ENCODE measurements at places on chromosomes 7 and 10. TPM values are rescaled to one million over a fixed set of nuclear protein-coding genes. Genes with fewer than 3 reads are reported as not detected.

GRCh38 chr10:24010436-24010970, 198.4 kb upstream of the KIAA1217 start:
- DNase-seq: no peak

- DNase-seq: no peak
Measured at GRCh38 chr10:60276232-60276631, 113.4 kb downstream of the ANK3 start.

DNA sequence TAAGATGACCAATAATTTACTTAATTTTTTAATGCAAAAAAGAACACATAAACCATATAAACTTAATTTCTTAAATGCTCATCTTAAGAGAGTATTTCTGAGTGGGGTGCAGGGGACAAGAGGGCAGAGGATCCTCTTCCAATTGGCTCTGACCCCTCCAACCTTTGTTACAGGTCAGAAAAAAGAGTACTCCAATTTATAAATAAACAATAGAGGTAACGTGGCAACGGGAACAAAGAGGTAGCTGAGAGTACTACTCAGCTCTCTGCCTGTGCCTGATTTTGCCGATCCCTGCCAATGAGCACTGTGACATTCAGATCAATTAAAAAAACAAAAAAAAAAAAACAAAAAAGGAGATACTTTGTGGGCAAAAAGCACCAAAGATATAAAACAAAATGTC, 307.9 kb downstream of the PARD3 start:
- DNase-seq: no peak

GRCh38 chr10:22427101-22427500, 81.8 kb downstream of the SPAG6 start:
- no peak for DNase-seq

GRCh38 chr7:15972862-15973275, 286.4 kb upstream of the MEOX2 start:
- no peak for DNase-seq

Gene JAKMIP3
- total RNA-seq: 0.10 TPM

All from colonic mucosa (tissue), 4 donors.